Esophagus squamous epithelium (tissue), 5 donors: ENCODE measurements at places on chromosomes 6 and 20. TPM values are rescaled to one million over a fixed set of nuclear protein-coding genes. Genes with fewer than 3 reads are reported as not detected.
A peak's percentile ranks its signal among the peaks of the same experiment; 100 is the strongest.

- no peaks in the 10 kb centered on the region for H3K4me1 ChIP-seq
- no peak overlapping the region for H3K27ac ChIP-seq
- DNase-seq: no peak
- H3K27me3 ChIP-seq: no peaks in the 10 kb centered on the region
- H3K4me3 ChIP-seq: no peak overlapping the region
Observed at GRCh38 chr6:14337152-14337551, 219.6 kb downstream of the CD83 start.

DNA sequence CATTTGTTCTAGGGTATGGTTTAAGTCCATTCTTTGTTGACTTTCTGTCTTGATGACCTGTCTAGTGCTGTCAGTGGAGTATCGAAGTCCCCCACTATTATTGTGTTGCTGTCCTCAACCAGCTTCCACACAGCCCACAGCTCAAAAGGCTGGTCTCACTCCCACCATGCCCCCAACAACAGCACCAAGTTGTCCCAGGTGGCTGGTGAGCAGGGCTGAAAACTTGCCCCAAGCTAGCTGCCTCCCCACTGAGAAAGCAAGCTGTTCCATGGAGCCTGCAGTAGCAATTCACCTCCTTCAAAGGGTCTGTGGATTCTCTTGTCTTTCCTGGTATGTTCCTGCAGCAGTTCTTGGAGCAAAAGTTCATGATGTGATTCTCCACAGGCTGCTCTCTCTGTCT lies 221.0 kb downstream of the SYNDIG1 start:
- H3K27me3 ChIP-seq: no peaks in the 10 kb centered on the region
- H3K4me3 ChIP-seq: no peak overlapping the region
- H3K36me3 ChIP-seq: no peaks in the 10 kb centered on the region
- DNase-seq: no peak
- H3K27ac ChIP-seq: no peak overlapping the region

Gene ATP6V1G2
- not detected for total RNA-seq

- H3K27me3 ChIP-seq: no peaks in the 10 kb centered on the region
- H3K27ac ChIP-seq: no peak overlapping the region
- no peak overlapping the region for H3K4me3 ChIP-seq
Observed at GRCh38 chr20:30485331-30486102, 771.9 kb upstream of the DEFB115 start.

DNA sequence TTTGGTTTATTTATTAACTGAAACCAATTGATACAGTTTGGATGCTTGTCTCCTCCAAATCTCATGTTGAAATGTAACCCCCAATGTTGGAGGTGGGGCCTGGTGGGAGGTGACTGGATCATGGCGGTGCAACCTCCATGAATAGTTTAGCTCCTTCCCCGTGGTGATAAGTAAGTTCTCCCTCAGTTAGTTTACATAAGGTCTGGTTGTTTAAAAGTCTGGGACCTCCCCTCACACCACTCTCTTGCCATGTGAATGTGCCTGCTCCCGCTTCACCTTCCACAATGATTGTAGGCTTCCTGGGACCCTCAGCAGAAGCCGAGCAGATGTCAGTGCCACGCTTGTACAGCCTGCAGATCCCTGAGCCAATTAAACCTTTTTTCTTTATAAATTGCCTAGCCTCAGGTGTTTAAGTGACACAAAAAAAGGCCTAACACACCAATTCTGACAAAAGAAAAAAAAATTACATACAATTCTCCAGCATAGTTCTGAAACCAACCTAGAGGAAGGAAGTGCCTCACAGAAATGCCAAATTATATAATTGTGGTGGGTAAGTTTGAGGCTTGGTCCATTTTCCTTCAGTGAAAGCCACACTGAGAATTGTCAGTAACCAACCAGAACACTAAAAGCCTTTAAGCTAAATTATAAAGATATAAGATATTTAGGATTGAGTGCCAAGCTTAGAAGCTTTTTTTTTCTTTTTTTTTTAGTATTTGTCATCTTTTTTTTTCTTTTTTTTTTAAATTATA lies 15.0 kb downstream of the MAP7 start:
- no peaks in the 10 kb centered on the region for H3K27me3 ChIP-seq
- no peak overlapping the region for H3K4me3 ChIP-seq
- H3K27ac ChIP-seq: no peak overlapping the region
- no peaks in the 10 kb centered on the region for H3K4me1 ChIP-seq
- no peaks in the 10 kb centered on the region for H3K36me3 ChIP-seq

- H3K4me3 ChIP-seq: no peak overlapping the region
- no peaks in the 10 kb centered on the region for H3K36me3 ChIP-seq
- H3K27ac ChIP-seq: no peak overlapping the region
- H3K4me1 ChIP-seq: no peaks in the 10 kb centered on the region
- DNase-seq: no peak
Observed at GRCh38 chr6:123575188-123575587, 61.6 kb downstream of the TRDN start.

DNA sequence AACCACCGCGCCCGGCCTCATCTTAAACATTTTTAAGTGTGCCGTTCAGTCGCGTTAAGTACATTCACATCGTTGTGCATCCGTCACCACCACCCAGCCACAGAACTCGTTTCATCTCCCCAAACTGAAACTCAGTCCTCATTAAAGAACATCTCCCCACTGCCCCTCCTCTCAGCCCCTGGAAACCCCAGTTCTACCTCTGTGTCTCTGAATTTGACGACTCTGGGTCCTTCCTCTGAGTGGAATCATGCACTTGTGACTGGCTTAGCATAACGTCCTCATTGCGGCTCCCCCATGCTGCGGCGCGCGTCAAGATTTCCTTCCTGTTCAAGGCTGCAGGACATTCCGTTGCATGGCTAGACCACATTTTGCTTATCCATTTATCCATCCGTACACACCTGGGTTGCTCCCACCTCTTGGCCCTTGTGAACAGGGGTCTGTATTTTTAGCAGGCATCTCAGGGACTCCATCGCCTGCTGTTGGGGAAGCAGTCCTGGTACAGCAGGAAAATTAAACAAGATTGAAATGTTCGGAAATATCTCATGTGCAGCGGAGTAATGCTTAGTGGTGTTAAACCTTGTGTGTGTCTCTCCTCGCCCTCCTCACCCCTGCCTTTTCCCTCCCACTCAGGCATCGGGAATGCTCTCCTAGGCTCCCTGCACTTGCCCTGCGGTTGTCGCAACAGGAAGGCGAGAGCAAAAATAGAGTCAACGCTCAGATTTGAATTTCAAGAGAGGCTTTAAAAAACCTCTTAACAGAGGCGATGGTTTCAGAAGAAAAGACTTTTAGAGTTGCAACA lies 127.9 kb downstream of the PXDC1 start:
- peaks cover 18% of the 10 kb centered on the region for H3K27me3 ChIP-seq
- no peak overlapping the region for H3K27ac ChIP-seq
- H3K36me3 ChIP-seq: no peaks in the 10 kb centered on the region
- DNase-seq: no peak

DNA sequence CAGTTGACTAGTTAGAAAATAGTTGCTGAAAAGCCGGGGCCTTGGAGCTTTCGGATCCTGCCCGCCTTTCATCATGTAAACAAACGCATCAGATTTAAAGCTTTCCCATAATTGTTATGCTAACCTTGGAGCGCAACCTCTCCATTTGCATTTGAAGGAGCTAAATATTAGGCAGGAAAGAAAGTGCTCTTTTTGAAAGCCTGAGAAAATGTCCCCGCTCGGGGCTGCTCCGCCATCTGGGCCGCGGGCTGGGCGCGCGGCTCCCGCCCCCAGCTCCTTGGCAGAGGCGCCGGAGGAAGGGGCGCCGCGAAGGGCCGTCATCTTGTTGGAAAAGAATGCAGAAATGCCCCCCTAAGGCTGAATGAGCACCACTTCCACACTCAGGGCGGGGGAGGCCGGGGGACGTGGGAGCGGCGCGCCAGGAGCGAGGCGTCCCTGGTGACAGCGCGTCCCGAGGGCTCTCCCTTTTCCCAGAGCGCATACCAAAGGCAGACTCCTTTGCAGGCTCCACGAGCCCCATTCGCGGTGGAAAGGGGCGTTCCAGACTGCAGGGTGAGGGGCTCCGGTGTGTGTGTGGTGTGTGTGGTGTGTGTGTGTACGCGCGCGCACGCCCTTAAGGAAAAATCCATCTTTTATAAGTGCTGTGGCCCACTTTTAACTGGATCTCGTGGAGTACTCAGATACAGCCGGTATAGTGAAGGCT lies 145.6 kb upstream of the ID4 start:
- DNase-seq: no peak
- H3K27ac ChIP-seq: peak overlapping the region; percentile 50
- no peaks in the 10 kb centered on the region for H3K27me3 ChIP-seq
- peak overlapping the region; percentile 49 for H3K4me3 ChIP-seq
- no peaks in the 10 kb centered on the region for H3K4me1 ChIP-seq
- no peaks in the 10 kb centered on the region for H3K36me3 ChIP-seq

DNA sequence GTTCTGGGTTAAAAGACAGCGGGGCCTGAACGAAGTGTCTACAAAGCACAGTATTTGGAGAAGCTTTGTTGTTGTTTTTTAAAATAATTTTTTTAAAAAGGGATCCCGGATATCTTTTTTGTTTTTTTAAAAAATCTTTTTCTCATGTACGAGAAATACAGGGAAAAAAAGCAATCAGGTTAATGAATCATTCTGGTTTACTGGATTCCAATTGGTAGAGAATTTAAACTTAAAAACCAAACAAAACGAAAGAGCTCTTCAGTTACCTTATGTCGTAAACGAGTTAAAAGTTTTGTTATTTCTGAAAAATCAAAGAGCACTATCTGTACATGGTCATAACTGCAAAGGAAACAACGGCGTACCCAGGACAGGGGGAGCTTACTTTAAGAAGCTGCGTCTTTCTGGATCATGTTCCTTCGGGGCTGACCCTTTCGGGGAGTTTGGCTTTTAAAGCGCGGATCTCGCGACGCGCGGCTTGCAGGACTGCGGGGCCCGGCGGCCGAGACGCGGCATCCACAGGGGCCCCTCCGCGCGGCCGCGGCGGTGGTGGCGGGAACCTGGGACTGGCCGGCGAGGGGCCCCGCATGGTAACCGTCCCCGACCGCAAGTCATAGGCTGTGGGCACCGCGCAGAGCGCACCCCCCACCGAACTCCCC lies 927 bp downstream of the IL20RA start:
- no peaks in the 10 kb centered on the region for H3K4me1 ChIP-seq
- no peaks in the 10 kb centered on the region for H3K27me3 ChIP-seq
- peak overlapping the region; percentile 85 for H3K27ac ChIP-seq

GRCh38 chr20:59663513-59664060 lies 59.2 kb downstream of the PHACTR3 start:
- no peaks in the 10 kb centered on the region for H3K27me3 ChIP-seq
- no peak for DNase-seq
- H3K36me3 ChIP-seq: no peaks in the 10 kb centered on the region
- H3K27ac ChIP-seq: no peak overlapping the region

Gene WFDC5
- 3.1 TPM for total RNA-seq

Gene REM1
- total RNA-seq: 1.3 TPM

DNA sequence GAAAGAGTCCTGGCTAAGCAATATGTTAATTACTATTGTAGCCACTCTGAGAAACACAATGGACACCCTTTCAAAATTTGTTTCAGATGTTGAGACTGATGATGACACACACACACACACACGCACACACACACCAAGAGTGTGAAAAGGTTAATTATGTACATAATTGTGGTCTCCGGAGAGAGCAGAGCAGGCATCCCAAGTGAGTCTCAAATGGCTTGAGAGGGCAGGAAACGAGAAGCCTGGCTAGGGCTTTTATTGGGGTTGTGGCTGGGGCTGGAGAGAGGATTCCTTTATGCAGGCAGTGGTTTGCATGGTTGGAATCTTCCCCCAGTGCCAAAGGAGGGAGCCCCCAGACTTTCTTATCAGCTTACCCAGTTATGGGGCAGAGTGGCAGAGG lies 38.2 kb upstream of the NKX2-4 start:
- H3K4me1 ChIP-seq: no peaks in the 10 kb centered on the region
- no peaks in the 10 kb centered on the region for H3K27me3 ChIP-seq
- no peak overlapping the region for H3K27ac ChIP-seq
- H3K4me3 ChIP-seq: no peak overlapping the region
- H3K36me3 ChIP-seq: no peaks in the 10 kb centered on the region

DNA sequence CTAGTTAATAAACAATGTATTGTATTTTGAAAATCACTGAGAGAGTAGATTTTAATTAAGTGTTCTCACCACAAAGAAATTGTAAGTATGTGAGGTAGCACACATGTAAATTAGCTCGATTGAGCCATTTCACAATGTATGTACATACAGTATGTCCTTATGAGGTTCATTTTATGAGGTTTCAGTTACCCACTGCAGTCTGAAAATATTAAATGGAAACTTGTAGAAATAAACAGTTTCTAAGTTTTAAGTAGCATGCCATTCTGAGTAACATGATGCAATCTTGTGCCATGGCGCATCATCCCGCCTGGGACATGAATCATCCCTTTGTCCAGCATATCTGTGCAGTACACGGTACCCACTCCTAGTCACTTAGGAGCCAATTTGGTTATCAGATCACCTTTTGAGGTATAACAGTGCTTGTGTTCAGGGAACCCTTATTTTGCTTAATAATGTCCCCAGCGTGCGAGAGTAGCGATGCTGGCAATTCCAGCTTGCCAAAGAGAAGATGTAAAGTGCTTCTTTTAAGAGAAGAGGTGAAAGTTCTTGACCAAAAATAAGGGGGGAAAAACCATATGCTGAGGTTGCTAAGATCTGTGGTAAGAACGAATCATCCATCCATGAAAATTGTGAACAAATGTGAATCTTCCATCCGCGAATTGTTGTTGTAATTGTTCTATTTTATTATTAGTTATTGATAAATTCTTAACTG lies 64.7 kb downstream of the KCNS1 start:
- H3K4me1 ChIP-seq: peaks cover 9% of the 10 kb centered on the region
- H3K4me3 ChIP-seq: no peak overlapping the region

- H3K27me3 ChIP-seq: no peaks in the 10 kb centered on the region
- no peaks in the 10 kb centered on the region for H3K36me3 ChIP-seq
- DNase-seq: no peak
- H3K4me3 ChIP-seq: no peak overlapping the region
- H3K27ac ChIP-seq: peak overlapping the region; percentile 59
- H3K4me1 ChIP-seq: peaks cover 74% of the 10 kb centered on the region
Observed at GRCh38 chr6:154482858-154483257, 27.6 kb downstream of the CNKSR3 start.

Gene HLA-DQA2
- total RNA-seq: not detected

DNA sequence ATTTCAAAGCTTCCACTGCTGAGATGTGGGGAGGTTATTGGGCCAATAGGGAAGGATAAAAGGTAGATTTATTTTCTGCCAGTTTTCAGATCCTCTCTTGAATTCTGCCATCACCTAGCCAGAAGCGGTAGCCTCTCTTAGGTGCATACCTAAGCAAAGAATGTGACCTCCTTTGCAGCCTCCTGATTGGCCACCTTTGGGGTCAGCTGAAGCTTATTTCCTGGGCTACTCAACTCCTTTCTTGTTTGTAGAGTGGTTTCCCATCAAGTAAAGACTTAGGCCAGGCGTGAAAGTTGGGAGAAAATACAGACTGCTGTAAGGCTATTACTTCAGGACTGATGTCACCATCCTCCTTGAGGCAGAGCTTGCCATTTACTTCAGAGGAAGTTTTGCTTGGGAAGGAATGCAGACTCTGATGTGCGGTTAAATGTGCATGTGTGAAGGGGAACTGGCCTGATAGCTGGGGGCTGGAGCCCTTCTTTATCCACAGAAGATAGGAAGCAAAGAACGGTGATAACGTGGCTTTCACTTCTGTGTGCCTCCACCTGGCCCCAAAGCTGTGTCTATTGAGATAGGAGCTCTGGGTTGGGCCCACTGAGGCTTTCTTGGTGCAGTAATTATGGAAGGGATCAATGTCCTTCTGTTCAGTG lies 70.1 kb downstream of the TRMT11 start:
- no peak for DNase-seq
- H3K27me3 ChIP-seq: no peaks in the 10 kb centered on the region
- H3K27ac ChIP-seq: no peak overlapping the region
- H3K4me3 ChIP-seq: no peak overlapping the region
- H3K36me3 ChIP-seq: peaks cover 14% of the 10 kb centered on the region
